ENCODE measurements at places on chromosomes 5 and 9.

GRCh38 chr5:172076761-172077244 lies 70.4 kb upstream of the FBXW11 start:
- no peak for DNase-seq

- DNase-seq: no peak
Measured at GRCh38 chr9:138063033-138063432, 185.5 kb downstream of the CACNA1B start.

- peak; percentile 100 for DNase-seq
Measured at GRCh38 chr5:168314735-168315411, 23.4 kb downstream of the WWC1 start.

- DNase-seq: no peak
Measured at GRCh38 chr9:129451089-129451656, 169.7 kb downstream of the C9orf50 start.

GRCh38 chr9:124045076-124045829 lies 33.7 kb downstream of the LHX2 start:
- DNase-seq: no peak

GRCh38 chr9:2019723-2020122 lies 4.6 kb downstream of the SMARCA2 start:
- DNase-seq: no peak

DNA sequence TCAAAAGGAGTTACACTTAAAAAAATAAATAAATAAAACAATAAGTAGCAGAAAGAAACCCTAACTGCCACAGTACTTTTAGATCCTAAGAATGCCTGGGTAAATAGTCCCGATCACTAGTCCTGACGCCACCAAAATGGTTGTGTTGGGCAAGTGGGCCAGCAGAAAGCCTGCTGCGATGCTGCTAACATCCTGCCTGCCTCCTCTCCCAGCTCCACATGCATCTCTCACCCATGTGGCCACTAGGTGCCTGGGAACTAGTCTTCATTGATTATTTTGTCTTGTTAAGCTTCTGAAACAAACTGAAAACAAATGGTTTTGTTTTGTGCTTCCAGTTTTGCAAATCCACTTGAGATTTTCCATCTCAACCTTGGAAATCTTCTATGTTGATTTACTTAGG lies 54.4 kb upstream of the TRAF1 start:
- no peak for DNase-seq

- no peak for DNase-seq
Measured at GRCh38 chr5:142800776-142801494, 30.8 kb downstream of the ARHGAP26 start.

- no peak for DNase-seq
Measured at GRCh38 chr9:6873857-6874256, 116.1 kb downstream of the KDM4C start.

DNA sequence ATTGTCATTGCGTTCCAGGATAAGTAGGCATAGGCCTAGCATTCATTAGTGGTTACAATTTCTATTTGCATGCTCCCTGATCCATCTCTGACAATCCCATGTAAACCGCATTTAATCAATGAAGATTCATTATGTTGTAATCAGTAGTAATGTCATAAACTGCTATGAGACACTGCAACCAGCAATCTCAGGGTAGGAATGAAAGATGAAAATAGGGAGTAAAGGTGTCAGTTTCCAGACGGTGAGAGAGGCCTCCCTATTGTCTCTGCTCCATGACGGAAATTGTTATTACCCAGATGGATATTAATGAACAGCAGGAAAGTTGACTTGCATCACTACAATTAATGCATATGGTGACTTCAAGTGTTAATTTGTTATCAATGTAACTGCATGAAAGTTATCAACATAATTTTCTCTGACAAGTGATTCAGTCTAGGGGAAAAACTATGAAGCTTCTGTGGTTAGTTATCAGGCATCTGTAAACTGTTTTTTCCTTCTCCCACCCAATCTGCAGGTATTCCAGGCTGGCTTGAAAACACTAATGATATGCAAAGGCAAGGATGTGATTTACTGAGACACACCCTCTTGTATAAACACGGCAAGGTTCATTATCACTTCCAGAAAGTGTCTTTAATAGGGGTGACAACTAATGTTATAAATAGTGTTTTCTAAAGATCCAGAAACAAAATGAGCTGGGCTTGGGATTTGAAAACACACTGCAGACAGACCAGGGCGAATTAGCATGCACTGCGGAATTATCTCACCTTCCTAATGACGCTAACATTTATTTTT lies 73.5 kb downstream of the ZNF622 start:
- DNase-seq: no peak

GRCh38 chr9:34086864-34087263 lies 38.2 kb upstream of the UBAP2 start:
- DNase-seq: no peak

- DNase-seq: no peak
Measured at GRCh38 chr5:34494111-34494755, 161.9 kb upstream of the RAI14 start.

GRCh38 chr5:93343570-93343969 lies 237.4 kb downstream of the NR2F1-AS1 start:
- no peak for DNase-seq

DNA sequence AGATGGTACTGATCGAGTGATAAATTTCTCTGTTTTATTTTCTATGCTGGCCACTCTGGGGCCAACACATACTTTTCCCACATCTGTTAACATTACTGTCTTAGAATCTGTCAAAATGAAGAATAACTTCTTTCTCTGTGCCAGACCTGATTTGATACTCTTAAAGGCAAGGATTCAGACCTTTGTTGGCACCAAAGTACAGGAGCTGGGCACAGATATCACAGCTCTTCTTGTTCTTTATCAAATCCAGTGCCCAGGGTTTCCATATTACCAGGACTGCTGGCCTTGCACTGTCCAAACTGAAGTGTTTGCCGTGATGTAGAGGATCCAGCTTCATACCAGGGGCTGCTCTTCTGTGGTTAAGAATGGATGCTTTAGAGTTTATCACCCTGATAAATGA lies 20.9 kb downstream of the ZNF474 start:
- no peak for DNase-seq

GRCh38 chr5:123204251-123204650 lies 115.2 kb downstream of the PRDM6 start:
- no peak for DNase-seq

- DNase-seq: no peak
Measured at GRCh38 chr9:126113176-126113575, 213.5 kb upstream of the MVB12B start.

- no peak for DNase-seq
Measured at GRCh38 chr5:35438288-35438687, 179.4 kb upstream of the SPEF2 start.

DNA sequence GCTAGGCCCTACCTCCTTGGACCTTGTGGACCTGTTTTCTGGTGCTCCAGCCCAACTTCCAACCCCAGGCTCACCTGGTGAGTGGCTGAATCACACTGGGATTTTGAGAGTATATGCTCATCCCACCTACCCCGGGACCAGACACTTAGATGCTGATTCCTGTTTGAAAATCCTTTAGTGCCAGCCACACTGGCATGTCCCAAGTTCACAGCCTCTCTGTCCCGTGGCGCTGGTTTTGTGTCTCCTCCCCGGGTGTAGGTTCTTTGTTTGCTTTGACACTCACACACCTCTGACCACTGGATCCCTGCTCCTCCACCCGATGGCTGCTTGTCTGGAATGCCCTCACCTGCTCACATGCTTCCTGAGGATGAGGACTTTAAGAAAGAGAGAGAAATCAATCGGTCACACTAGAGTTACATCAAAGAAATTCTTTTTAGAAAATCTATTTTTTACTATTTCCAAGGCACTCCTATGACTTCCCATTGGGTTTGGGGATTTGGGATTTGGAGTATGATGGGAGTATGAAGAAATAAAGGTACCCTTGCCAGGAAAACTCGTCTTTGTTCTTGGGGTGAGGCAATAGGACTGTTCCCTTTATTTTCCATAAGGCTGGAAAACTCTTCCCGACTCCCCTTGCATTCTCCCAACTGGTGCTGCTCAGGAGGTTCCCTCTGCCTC lies 7.3 kb upstream of the SLC25A48 start:
- DNase-seq: no peak

GRCh38 chr5:125372694-125373631 lies 626.5 kb upstream of the ZNF608 start:
- peak; percentile 71 for DNase-seq

DNA sequence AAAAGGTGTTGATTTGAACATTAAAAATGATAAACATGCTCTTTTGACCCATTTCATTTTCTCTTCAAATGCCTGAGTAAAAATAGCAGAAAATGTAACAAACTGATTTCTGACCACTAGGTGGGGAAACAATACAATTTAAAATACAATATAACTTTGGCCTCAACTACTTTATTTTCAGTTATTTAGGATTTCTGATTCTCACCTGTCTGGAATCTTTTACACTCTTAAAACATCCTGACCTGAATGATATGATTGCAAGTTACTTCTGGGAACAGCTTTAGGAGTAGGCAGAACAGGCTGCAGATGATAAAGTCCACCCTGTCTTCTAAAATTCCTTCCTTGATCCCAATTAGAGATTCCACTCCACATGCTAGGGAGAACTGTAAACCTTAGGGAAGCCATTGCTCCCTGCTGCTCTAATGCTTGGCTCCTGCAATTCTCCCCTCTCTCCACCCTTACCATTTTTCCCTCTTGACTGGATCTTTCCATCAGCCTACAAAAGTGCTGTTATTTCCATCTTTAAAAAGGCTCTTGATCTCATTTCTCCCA lies 70.3 kb downstream of the FYB1 start:
- peak; percentile 24 for DNase-seq

DNA sequence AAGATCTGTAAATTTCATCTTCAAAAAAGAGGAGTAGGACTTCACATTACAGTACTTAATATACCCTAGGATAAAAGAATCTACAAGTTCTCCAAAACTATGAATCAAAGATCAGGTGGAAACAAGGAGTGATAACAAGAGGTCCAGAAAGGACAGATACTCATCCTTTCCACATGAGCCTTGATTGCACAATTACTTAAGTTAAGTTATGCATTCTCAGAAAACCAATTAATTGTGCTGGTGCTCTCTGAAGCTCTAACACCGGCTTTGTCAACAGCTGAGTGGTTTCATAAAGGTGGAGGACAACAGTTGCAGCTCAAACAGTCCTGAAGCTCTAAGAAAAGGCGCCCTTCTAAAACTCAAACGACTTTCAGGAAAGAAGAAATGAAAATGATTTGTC lies 251.9 kb downstream of the BNC2 start:
- DNase-seq: no peak

DNA sequence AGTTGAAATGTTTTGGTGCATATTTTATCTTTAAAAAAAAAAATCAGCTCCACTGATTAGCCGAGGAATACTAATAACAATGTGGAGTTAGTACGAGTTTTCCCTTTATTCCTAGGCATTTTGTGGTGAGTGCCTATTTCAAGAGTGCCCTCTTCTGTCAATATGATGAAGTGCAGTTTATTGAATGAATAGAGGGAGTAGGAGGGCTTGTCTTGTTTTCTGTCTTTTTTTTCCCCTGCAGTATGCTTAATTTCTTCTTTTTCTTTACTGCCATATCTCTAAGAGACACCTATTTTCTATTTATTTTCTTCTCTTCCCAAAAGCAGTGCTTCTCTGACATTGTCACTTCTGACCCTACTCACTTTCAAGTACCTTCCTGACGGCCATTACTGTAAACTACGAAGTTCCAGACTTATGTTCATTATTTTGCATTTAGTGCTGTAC lies 169.6 kb upstream of the PITX1 start:
- DNase-seq: peak; percentile 35

DNA sequence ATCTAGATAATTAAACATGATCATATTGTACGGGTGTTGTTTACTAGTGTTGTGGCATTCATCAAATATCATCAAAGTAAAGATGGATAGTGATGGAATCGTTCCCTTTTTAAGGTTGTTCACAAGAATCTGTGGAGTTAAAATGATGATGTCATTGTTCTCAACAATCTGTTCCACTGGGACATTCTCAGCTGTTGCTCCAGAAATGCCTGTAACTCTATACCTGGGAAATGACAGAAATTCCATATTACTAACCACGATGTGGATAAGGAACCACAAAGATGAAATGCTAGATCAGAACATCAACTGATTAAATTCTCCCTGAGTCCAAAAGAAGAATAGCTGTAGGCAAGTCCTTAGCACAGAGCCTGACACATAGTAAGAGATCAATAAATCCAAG lies 38.0 kb downstream of the RIGI start:
- DNase-seq: peak; percentile 35

- no peak for DNase-seq
Measured at GRCh38 chr5:31888564-31888963, 249.6 kb downstream of the PDZD2 start.

GRCh38 chr9:438961-439768 lies 224.5 kb downstream of the DOCK8 start:
- no peak for DNase-seq

- no peak for DNase-seq
Measured at GRCh38 chr9:110895147-110895905, 142.9 kb downstream of the LPAR1 start.

GRCh38 chr9:129813661-129814060 lies 10.3 kb downstream of the TOR1A start:
- no peak for DNase-seq

- DNase-seq: no peak
Measured at GRCh38 chr5:167777746-167778145, 513.7 kb upstream of the WWC1 start.

- no peak for DNase-seq
Measured at GRCh38 chr5:71865665-71866320, 146.7 kb downstream of the CARTPT start.

GRCh38 chr9:137176302-137177182 lies 4.7 kb upstream of the TMEM210 start:
- DNase-seq: no peak

DNA sequence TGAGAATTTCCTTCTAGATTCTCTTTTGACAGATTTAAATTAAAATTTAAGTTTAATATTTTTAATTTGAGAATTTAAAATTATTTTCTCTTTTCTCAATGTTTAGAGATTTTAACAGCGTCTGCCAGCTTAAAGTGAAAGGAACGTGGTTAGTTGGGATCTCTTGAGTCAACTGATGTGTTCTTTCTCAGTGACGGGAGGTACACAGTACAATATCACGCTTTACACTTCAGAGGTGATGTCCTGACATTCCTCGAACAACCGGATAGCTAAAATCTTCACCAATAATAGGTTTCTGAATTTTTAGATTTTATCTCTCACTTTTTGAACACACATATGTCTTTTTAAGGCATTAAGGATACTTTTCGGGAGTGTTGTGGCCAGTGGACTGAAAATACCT lies 81.1 kb downstream of the FAM174A start:
- no peak for DNase-seq

GRCh38 chr5:54772684-54773083 lies 212.7 kb downstream of the ESM1 start:
- DNase-seq: no peak

GRCh38 chr5:153959134-153959957 lies 79.4 kb downstream of the FAM114A2 start:
- DNase-seq: no peak

- DNase-seq: no peak
Measured at GRCh38 chr9:127129718-127130085, 7.3 kb upstream of the ANGPTL2 start.

DNA sequence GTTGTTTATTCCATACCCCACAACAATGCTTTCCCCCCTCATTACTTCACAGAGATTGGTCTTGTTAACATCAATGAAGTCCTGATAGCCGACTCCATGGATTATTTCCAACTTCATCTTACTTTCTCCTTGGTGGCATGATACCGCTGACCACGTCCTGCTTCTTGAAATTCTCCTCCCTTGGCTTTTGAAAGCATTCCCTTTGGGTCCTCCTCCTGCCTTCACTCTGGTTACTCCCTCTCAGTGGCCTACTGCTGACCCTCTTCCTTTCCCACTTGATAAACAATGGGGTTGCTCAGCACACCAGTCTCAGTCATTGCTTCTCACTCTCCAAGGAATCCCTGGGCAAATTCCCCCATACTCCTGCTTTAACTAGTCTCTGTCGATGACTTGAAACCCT lies 283.9 kb downstream of the SEC61B start:
- DNase-seq: no peak
